ENCODE measurements at places on chromosomes 7 and 10. TPM values are rescaled to one million over a fixed set of nuclear protein-coding genes. Genes with fewer than 3 reads are reported as not detected.

- no peak for DNase-seq
These were observed 18.9 kb downstream of the CAMK2G start for GRCh38 chr10:73855413-73855812.

GRCh38 chr10:29740981-29741545, 106.3 kb upstream of the SVIL start:
- no peak for DNase-seq

DNA sequence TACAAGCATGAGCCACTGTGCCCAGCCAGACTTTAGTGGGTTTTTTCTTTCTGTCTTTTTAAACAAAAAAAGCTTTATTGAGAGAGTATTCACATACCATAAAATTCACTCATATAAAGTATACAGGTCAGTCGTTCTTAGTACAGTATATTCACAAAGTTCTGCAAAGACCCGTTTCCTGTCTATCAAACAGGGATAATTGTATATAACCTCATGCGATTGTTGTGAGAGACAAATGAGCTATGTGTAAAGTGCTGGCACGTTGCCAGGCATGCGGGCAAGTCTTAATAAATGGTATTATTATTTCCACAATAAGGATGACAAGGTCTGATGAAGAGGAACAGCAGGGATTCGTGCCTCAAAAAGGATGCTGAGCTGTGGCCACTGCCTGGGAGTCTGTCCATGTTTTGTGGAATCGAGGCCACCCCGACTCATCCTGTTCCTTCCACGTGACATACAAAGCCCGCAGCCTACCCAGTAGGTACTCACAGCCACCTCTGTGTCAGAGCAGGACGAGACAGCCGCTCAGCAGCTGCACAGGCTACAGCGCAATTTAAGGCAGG, 51.6 kb downstream of the SMKR1 start:
- DNase-seq: peak; percentile 70

DNA sequence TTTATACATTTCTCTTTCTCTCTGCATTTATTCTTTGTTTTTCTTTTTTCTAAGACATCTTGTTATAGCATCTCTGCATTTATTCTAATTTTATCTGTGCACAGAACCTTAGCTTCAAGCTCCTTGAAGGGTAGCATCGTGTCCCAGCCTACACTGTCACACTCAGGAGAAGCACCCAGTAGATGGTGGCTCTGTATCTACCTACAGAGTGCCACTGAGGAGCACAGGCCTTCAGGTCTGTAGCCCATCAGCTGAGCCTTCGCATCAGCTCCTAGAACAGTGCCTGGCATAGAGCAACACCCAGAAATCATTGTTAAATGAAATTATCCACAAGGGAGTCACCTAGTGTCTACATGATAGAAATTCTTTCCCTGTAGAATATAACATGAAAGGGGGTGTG, 203.0 kb upstream of the KLF14 start:
- DNase-seq: no peak

NYAP1 gene
- total RNA-seq: not detected
